ENCODE measurements at places on chromosomes 11 and 22.

DNA sequence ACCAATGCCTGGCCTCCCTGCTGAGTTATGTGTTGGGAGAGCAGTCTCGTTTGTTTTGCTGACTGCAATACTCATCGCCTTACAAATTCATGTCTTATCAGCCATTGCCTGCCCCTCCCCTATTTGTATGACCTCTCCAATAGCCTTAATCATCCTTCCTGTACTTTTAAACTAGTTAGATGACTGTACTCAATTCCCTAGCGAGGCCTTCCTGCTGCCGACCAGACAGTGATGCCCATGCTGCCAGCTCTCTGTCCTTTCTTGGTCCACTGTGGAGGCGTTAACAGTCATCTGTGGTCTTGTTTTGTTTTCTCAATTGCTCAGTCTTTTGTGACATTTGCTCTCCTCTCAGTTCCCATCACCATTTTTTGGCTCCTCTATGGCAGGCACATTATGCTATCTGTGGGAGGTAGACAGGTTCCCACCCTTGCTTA lies 20.3 kb upstream of the YPEL1 start:
- DNase-seq = no peak

- DNase-seq = no peak
Observed at GRCh38 chr22:22925805-22926369, 38.3 kb downstream of the IGLL5 start.

DNA sequence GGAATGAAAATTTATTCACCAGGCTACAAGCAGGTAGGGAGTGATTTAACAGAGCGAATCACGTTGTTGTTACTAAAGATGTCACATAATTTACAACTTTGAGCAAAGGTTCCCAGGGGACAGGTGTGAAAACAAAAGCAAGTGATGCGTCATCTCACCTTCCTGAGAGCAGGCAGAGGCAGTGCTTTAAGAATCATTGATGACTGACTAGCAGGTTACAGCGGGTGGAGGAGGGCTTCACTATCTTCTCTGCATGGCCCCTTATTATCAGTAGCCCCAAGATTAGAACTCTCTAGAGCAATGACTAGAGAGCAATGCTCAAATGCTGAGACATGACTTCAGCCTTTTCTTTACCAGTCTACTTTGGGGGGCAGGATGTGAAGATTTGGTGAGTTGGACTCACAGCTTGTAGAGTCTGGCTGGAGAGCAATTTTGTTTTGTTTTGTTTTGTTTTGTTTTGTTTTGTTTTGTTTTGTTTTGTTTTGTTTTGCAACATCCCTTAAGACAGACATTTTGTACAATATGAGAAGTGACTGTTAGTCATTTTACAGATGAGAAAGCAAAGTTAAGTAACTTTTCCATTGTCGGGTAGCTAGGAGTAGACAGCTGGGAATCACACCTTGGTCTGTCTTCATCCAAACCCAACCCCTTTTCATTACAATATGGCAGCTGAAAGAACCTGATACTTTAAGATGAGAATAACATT lies 84.8 kb downstream of the SLC1A2 start:
- no peak for DNase-seq

- no peak for DNase-seq
Observed at GRCh38 chr11:122168218-122168617, 52.2 kb upstream of the BLID start.

DNA sequence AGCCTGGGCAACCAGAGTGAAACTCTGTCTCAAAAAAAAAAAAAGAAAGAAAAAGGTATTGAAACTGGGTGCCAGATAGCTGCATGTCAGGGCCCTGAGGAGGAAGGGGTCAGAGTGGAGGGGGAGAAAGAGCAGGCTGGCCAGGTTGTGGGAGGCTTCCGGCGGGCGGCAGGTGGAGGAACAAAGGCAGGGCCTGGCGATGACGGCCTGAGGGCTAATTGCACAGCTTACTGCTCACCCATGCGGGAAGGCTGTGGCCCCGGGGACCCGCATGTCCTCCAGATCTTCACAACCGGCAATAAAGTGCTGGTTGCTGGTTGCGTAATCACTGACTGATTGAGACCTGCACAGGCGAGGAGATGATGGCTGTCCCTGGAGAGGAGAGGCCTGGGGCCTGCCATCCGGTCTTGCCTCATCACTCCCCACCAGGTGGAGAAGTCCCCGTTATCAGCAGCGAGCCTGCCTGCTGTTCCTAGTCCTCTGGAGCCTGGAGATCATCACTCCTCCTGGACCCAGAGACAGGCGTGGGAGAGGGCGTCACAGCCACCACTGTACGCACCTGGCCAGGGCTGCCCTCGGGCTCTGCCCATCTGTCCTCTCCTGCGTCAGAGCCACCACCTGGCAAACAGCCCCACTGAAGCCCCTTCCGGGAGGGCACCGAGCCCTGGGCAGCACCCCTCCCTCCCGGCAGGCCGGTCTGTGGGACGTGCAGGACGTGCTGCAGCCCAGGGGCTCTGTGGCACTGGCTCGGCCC lies 18.7 kb downstream of the H19 start:
- no peak for DNase-seq

- DNase-seq = no peak
Observed at GRCh38 chr22:23177197-23177596, 3.1 kb upstream of the BCR start.

DNA sequence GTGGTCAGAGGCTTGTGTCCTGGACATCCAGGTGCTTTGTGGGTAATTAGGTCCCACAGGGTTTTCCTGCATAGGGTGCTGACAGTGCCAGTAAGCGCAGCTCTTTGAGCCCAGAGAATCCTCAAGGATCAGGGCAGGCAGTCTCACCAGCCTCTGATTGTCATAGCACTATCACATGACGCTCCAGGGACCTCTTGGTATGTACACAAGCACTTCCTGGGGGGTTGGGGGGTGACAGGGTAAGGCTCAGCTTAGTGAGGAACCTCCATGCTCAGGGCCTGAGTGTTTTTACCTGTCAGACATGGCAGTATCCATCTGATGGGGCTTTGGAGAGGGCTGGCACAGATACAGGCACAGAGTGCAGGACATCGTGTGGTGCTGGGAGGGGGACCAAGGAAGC lies 27.9 kb upstream of the SUSD2 start:
- no peak for DNase-seq

Data from pons (tissue), 1 donor.